ENCODE measurements at places on chromosomes 11 and 22.

- DNase-seq, result no peak
These were observed 37.6 kb upstream of the SLC5A1 start for GRCh38 chr22:32005453-32005852.

DNA sequence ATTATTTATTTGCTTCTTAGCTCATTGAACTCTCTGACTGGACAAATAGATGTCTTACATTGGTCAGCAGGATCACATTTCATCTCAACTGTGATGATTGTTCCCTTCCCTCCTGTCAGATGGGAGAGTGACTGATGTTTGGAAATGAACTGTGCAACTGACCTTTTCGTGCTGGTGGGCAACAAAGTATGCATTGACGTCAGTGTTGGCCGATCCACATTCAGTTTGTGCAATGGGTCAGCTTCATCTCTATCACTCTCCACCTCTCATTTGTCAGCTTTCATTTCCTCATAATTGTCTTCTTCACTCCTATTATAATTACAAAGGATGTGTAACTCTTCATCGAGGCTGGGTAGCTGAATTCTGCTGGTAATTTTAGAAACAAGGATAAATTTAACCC, 71.3 kb downstream of the PPP2R1B start:
- DNase-seq, result no peak

DNA sequence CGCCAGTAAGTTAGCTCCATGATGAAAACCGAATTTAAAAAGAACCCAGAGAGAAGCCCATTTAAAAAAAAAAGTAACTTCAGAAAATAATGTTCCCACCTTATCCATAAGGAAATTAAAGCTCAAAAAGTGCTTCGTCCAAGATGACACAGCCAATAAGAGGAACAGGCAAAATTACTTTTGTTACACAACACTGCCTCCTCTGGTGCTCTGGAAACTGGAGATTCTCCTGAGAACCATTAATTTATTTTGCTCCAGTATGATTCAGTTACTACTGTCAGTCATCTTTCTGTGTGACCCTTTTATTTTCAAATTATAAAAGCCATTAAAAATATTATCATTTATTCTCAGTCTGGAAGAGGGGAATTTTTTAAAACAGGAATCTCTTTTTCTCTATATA, 2.0 kb downstream of the IFT27 start:
- no peak for DNase-seq

GRCh38 chr11:44315947-44316658, 6.2 kb upstream of the ALX4 start:
- DNase-seq, result no peak

- no peak for DNase-seq
These were observed 6.7 kb upstream of the GSTP1 start for GRCh38 chr11:67576735-67577475.

DNA sequence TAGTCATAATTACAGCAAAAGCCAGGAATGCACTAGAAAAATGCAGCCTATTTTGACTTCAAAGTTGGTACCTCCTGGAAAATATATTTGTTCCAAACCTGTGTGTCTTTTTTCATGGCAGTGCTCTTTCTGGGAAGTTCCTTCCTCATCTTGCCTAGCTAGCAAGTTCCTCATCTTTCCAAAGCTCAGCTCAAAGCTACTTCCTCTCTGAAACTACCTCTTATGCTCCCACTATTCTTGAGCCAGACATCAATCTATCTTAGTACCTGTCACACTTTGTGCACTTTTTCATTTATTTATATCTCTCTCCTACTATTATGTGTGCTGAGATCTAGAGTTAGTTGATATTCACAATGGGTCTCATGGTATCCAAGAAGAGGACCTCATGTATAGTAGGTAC, 191.6 kb upstream of the CCDC90B start:
- DNase-seq, result no peak

DNA sequence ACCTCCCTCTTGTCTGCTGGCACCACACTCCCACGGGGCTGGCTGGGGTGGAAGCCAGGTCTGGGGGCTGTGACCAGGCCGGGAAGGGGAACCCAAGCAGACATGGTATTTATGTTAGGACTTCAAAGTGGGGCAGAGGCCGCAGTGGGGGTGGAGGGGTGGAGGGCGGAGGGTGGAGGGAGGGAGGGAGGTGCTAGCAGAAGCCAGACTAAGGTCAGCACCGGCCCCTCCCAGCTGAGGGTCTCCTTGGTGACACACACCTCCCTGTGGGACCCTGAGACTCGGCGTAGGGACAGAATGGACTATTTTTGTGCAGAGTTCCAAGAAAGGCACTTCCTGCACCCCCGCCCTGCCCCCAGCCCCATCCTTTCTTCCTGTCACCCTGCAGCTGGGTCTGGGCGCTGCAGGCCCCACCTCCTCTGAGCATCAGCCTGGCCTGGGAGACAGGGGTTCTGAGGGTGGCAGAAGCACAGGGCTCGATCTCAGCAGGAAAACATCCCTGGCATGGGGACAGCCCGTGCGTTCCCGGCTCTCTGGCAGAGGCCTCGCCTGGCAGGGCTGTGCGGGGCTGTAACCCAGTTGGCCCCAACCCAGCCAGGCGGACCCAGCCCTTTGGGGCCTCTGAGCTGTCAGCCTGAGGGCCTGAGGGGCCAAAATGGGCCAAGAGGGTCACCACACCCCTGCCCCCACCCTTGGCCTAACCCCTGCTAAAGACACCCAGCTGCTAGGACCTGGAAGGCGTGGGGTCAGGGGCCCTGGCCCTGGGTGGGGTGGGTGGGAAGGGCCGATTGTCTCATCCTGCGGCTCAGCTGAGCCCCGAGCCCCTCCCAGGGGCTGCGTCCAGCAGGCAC, 9.6 kb upstream of the CD248 start:
- DNase-seq, result no peak

GRCh38 chr11:120185706-120186455, 25.0 kb upstream of the OAF start:
- no peak for DNase-seq

GRCh38 chr11:31325160-31325559, 44.4 kb downstream of the DCDC1 start:
- peak; percentile 13 for DNase-seq

DNA sequence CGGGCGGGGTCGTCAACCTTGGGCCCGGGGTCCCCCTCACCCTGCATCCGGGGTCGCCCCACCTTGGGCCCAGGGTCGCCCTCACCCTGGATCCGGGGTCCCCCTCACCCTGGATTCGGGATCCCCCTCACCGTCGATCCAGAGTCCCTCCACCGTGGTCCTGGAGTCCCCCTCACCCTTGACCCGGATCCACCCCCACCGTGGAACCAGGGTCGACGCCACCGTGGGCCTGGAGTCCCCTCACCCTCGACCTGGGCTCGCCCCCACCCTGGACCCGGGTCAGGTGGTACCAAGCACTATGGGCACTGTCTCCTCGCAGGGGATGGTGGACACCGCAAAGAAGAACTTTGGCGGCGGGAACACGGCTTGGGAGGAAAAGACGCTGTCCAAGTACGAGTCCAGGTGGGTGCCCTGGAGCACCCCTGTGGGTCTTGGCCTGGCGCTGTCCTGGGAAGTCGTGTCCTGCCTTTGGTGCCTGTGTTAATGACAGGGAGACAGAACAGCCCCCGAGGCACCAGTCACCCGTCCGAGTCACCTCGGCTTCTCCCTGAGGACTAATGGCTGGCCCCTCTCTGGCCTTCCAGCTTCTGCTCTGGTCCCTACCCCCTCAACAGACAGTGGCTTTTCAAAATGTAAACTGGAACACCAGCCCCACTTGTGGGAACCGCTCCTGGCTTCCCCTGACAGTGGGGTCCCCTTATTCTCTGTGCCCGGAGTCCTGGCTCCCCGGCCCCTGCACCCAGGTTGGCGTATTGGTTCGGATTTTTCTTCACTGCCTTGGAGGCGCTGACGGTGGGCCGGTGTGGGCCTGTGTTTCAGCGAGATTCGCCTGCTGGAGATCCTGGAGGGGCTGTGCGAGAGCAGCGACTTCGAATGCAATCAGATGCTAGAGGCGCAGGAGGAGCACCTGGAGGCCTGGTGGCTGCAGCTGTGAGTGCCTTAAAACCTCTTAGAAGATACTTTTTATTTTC, 762 bp downstream of the CRELD2 start:
- no peak for DNase-seq

DNA sequence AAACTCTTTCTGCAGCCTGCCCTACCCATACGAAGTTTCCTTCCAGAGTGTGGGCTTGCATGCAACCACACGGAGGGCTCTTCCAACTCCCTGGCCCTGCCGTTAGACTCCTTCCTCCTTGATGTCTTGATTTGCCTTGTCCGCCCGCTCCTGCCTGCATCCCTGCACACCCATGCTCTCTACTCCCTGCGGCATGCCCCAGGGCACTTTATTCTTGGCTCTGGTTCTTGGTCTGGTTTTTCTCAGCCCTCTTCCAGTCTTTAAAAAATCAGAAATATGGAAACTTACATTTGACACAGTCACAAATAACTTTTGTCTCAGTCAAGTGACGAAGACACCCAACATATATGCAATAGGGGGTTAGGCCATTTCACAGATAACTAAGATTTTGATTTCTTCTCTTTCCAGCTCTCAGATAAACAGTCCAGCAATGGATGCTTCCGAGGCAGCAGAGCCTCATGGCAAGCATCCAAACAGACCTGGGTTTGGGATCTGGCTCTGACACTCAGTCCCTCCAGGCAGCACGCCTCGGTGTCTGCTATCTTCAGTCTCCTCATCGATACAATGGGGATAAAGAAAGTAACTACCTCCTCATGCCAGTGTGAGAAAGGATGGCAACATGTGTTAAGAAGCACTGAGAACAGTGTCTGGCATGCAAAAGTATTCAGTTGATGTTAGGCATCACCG, 15.7 kb upstream of the OPCML start:
- no peak for DNase-seq

DNA sequence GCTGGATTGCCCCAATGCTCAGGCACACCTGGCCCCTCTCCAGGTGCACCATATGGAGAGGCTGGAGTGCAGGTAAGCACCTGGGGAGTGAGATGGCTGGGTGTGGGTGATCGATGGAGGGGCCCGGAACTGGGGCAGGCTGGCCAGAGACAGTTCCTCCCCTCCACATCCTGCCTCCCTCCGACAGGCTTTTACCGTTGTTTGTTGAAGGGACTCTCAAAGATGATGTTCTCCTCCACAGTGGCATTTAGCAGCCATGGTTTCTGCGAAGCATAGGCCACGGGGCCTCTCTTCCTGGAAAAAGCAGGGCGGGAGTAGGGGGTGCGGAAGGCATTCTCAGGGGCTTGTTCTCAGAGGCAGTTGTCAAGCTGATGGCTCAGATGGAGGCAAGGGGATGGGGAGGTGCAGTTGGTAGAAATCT, 25.9 kb upstream of the KCNJ11 start:
- no peak for DNase-seq

- DNase-seq, result no peak
These were observed 20.8 kb downstream of the YPEL1 start for GRCh38 chr22:21714786-21715185.

DNA sequence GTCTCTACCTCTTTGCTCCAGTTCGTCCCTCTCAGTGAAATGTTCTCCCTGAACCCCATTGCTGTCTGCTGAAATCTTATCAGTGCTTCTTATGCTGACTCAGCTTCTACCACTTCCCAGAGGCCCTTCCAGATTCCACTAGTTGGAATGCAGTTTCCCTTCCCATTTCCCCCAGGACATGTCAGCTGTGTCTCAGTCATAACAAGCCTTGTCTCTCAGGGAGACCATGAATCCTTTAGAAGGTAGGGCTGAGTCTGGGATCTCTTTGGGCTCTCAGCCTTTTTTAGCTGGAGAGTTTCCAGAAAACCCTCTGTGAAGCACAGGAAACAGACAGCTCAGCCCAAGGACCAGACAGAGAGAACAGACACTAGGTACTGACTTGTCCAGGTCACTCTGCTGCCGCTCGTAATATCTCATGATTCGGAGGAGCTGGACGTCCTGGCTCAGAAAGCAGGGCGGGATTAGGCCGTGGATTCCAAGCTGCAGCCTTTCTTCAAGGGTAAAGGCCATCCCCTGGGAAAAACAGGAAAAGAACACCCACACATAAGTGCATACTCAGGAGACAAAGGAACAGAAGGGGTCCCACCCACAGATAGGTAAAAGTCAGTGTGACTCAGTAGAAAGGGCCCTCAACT, 113.0 kb downstream of the ME3 start:
- DNase-seq, result no peak
